ENCODE measurements at places on chromosomes 2 and 18.

DNA sequence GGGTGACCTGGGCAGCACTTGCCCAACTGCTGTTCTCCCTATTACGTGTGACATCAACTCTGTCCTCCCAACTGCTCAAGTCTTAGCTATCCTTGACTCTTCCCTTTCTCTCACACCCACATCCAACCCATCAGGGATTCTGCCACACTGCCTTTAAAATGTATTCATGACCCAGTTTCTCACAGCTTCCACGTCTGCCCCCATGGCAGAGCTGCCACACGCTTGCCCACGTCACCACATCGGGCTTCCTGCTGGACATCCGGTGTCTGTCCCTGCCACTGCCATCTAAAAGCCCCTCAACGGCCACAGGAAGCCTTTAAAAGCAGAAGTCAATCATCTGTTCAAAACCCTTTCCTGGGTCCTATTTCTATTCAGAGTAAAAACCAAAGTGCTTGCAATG, 233.1 kb upstream of the POU3F3 start:
- no peak for DNase-seq

GRCh38 chr2:143480601-143481236, 351.5 kb downstream of the ARHGAP15 start:
- no peak for DNase-seq

- no peak for DNase-seq
Observed at GRCh38 chr2:176291335-176291734, 22.1 kb downstream of the MTX2 start.

GRCh38 chr2:217853301-217853881, 149.4 kb downstream of the TNS1 start:
- no peak for DNase-seq

GRCh38 chr2:181129364-181130056, 149.1 kb downstream of the UBE2E3 start:
- DNase-seq: no peak

DNA sequence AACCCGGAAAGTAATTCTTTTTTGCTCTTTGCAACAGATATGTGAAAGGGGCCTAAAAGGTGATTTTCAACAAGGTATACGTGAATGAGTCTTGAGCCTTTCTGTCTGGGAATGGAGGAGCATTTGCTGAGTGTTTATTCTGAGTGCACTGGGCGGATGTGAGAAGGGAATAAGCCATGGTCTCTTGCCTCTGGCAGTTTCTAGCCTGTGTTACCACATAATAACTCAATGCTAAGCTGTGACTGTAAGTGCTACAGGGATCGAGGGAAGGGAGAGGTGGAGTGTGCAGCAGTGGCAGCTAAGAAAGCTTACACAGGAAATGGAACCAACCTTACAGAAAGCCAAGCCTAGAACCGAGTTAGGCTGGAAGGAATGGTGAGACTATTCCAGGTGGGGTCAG, 444.3 kb downstream of the SLC4A3 start:
- DNase-seq: no peak

- no peak for DNase-seq
Observed at GRCh38 chr2:136361521-136361920, 243.6 kb upstream of the CXCR4 start.

DNA sequence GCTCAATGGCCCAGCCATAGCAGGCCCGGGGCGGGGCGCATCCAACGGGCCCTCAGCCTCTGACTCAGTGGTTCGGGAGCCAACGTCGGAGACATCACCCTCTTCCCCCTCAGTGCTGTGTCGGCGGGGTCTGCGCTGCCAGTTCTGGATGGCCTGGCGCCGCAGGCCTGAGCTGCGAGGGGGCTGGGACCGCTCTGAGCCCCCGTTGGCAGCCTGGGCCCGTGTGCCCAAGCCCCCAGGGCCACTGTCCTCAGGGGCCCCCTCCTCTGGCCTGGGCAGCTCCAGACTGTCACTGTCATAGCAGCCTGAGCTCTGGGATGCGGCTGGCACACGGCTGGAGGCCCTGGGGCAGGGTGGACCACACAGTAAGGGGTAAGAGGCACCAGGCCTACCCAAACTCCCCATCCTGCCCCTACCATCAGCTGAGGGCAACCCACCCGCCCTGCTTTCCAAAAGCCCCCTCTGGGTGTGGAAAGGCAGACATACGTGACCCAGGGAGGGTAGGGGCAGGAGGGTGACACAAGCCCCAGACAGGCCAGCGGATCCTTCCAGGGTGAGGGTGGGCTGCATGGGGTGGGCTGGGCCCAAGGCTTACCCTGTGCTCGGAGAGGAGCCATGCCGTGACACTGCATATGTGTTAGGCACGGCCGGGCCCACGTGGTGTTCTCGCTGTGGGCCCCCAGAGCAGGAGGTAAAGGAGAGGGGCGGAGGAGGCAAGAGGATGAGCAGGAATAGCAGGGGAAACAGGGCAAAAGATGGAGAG, 18.8 kb downstream of the FBXO41 start:
- no peak for DNase-seq

- DNase-seq: no peak
Observed at GRCh38 chr2:66604976-66605375, 170.1 kb downstream of the MEIS1 start.

DNA sequence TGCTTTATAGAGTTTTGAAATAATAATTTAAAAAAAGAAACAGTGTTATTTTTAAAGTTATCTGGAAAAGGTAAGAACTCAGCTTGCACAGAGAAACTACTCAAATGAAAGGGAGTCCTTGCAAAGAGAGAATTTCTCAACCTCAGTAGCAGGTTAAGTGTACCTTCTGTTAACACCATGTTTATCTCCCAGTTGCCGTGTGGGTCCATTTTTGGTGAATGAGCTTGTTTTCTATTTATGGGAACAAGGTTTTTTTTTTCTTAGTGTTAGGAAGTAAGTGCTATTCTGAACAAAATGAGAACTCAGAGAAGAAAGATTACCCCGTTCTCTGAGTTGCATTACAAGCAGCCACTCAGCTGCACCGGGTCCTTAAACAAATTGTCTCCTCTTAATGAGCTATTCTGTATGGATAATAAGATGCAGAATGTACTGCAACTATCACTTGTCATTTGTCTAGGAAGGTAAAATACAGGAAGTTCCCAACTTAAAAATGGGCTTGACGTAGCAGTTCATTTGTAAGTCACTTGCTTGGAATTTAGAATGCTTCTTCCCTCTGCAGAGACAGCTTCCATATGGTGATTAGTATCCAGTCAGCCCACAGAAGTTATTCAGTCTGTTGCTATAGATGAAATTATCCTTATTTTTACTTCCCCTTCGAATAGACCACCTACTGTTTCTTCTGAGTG, 74.9 kb downstream of the LTBP1 start:
- DNase-seq: no peak

DNA sequence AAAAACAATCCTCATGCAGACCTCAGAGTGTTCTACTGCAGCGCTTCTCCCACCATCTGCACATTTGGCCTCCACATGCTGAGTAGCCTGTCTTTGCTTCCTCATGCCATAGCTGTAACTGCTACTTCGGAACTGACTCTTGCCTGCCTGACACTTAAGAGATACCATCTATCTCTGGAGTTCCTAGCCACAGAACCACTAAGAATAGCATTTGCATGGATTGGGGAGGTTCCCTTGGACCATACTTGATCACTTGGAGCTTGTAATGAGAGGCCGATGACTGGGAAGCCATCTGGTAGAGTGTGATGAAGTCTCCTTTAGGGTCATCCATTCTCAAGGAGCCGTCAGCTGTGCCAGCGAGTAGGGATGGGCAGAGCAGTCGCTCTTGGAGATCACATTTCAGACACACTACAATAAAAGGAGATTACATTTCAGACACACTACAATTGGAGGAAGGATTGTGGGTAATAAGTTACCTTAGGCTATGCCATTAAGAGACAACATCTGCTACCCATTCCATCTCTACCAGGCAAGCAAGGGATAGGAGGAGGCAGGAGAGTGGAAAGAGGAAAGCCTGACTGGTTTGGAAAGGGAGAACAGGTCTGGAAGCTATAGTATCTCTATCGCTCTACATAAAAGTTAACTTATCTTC, 21.8 kb downstream of the DOK1 start:
- peak; percentile 56 for DNase-seq

DNA sequence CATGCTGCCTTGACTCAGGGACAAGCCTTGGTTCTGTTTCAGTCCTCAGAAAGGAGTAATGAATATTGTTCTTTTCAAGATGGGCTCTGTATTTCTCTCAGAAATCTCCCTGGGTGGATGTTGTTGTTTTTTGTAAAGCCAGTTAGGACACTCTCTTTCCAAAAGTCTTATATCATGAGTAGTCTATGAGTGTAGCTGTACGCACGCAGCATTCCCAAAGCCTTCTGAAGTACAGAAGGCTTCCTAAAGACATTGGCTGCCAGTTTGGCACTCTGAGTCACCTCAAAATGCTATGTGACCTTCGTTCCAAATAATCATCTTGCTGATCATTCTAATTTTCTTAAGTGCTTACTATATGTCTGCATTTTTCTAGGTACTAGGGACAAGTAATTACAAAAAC, 16.7 kb upstream of the GTF2A1L start:
- DNase-seq: no peak

DNA sequence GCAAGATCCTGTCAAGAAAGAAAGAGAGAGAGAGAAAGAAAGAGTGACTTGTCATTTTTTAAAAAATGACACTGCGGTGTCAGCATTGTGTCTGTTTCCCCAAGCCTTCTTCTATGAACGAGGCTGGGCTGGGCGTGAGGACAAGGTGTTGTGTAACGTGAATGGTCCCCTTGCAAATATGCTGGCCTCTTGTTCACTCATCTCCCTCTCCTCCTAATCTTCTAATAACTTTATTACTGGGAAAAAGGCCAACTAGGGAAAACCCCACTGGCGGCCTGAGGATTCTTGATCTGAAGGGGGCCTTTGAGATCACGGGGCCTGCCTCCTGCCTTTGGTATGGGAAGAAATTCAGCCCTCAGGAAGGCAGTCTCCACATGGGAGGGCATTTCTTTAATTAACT, 163.1 kb downstream of the MIB1 start:
- no peak for DNase-seq

GRCh38 chr18:12630136-12630535, 27.8 kb downstream of the SPIRE1 start:
- DNase-seq: no peak

DNA sequence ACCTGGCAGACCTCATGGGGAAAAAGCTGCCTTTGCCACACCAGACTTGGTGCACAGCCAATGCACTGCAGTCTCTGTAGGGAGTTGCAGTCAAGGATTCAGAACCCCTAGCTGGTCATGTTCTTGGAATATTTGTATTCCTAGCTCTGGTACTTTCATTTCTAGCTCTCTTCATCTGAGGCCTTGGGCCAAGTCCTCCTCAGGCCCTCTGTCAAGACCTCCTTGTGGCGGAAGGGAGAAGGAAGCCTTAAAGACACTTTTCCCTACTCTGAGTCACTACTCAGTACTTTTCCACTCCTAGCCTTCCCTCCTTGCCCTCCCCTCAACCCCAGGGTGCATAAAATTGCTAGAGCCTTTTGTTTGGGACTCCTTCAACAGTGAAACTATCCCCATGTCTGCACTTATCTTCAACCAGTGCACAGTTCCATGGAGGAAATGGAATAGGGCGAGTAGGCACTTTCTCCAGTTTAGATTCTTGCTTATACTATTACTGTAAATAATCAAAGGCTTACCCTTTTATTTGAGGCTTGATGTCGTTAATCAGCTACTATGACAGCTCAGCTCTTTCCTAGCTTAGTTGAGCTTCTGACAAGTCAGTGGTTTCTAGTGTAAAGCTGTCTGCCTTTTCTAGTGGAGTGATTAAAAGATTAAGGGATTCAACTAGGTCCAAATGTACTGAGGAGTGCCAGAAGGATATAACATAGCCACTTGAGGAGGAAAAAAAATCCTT, 15.8 kb downstream of the M1AP start:
- DNase-seq: no peak

DNA sequence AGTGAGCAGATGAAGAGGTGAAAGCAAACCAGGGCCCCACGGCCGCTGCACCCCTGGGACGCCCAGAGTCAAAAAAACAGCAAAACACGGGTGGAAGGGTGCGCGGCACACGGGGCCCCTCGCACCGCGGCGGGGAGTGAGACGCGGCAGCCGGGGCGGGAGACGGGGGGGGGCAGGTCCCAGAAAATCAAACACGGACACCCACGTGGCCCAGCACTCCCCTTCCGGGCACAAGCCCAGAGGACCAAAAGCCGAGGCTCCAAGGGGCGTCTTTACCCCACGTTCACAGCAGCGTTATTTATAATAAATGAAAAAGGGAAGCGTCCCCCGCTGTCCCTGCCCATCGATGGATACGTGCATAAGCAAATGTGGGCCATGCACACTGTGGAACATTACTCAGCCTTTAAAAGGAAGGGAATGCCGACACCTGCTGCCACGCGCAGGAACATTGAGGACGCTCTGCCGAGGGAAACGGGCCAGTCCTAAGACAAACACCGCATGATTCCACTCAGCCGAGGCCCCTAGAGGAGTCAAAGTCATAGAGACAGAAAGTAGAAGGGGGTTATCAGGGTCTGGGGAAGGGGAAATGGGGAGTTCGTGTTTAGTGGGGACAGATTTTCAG, 677 bp upstream of the COPS9 start:
- no peak for DNase-seq

- DNase-seq: no peak
Observed at GRCh38 chr2:156955701-156956100, 301.8 kb upstream of the GALNT5 start.

GRCh38 chr2:6148882-6149281, 456.7 kb downstream of the SOX11 start:
- no peak for DNase-seq

DNA sequence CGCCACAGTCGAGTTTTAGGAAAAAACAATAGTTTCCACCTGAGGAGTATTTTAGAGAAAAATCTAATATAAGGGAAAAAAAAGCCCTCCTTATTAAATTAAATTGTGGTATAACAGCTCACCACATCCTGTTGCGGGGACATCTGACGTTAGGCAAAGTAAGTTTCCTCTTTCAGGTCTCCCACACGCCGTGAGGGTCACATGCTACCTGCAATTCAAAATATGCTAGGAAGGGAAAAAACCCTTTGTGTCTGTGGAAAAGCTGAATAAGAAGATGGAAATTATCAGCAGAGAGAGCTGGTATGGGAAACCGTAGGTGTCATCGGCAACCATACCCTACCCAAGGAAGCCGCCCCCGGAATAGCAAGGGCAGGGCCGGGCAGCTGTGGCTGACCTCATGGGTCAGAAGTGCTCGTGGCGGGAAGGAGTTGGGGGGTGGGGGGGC, 128.0 kb downstream of the NFATC1 start:
- DNase-seq: no peak

DNA sequence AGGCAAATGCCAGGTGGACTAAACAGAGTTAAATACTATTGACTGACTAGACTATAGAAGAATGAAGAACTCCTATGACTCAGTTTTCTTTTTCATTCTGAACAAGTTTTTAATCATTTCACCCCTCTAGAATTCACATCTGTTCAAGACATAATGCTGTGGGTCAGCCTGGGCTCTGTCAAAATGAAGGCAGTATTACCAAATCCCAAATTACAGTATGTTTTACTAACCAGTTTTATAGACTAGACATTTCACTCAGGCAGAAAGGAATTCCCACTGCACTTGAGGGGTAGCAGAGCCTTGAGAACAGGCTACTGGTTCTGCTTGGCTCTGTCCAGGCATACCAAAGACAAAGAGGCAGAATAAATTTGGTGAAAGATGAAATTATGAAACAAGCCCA, 511.7 kb downstream of the EPHA4 start:
- no peak for DNase-seq

DNA sequence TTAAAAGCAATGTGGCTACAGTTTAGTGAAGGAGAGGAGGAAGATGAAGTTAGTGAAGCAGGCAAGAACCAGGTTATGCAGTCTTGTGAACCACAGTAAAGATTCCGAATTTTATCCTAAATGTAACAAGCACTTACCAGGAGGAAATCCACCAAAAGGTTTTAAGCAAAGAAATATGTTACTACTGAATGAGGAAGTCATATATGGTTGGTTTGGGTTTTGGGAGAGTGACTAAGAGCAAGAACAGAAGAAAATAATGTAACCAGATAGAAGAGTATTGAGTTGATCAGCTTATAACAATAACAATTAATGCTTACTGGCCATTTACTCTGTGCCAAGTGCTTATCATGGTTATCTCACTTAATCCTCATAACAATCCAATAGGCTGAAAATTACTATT, 1.9 kb downstream of the USP37 start:
- no peak for DNase-seq

Data from NCI-H2171 (cell line).